ENCODE measurements at places on chromosomes 2 and 18.

DNA sequence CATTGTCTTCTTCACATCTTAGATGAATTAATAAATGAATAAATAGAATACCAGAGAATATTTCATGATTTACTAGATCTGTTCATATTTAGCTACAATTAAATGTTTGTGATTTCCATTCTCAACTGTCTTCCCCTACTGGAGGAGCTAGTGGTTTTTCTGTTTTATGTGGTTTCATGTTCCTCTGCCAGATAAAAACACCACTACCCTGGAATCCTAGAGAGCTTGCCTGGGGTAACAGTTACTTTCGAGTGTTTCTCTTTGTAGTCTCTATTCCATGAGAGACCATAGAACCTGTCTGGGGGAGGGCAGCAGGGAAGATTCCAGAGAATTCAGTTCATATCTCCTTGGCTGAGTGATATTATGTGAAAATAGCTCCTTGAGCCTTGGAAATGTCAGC is 349.2 kb downstream of the INSIG2 start:
- no peak for DNase-seq

GRCh38 chr2:11298592-11298991 is 45.8 kb downstream of the ROCK2 start:
- no peak for DNase-seq

DNA sequence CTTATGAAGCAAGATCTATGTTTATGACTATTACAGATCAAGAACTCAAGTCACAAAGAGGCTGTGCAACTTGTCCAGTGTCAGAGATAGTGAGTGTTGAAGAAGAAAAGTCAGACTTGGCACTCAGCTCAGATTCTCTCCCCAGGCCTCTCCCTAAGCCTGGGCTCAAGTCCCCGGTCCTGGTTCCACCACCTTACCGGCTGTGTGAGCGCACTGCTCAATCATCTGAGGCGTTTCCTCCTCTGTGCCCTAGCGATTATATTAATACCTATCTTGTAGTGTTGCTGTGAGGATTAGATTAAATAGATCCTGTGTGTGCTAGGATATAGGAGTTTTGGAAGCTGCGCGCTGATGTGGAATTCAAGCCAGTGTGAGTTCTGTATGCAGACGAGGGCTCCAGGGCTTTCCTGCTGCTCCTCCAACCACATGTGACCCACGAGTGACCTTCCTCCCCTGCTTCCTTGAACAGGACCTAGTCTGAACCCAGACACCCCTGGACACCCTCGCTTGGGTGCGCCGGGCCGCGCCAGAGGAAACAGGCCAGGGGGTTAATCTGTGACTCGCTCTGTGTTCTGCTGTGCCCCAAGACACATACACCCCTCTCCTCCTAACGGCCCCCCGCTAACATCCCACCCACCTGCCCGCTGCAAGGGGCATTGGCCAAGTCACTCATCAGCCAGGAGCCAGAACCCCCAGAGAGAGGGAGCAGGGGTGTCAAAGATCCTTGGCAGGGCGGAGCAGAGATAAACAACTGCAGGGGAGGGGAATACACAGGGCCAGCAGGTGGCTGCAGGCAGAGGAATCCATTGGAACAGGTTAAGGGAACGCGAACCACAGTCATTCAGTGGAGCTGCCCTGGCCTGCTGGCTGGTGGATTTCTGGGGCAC is 38.3 kb downstream of the TNS1 start:
- peak; percentile 79 for DNase-seq

GRCh38 chr2:226674123-226674522 is 125.5 kb downstream of the IRS1 start:
- no peak for DNase-seq

DNA sequence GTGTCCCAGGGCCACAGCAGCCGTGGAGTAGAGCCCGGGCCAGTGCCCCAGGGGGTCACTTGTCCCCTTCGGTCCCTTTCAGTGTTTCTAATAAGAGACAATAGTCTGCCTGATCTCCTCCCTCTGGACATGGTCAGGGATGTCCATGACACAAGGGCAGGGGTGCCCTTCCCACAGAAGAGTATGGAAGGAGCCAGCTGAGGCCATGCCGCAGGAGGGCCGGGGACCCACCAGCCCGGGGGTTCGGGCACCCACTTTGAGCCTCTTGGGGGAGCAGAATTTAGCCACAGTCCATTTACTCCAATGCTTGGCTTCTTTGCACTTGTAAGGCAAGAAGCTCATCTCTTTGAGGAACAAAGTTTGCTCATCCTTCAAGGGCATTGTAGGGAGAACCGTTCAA is 88.7 kb upstream of the ATG16L1 start:
- no peak for DNase-seq

DNA sequence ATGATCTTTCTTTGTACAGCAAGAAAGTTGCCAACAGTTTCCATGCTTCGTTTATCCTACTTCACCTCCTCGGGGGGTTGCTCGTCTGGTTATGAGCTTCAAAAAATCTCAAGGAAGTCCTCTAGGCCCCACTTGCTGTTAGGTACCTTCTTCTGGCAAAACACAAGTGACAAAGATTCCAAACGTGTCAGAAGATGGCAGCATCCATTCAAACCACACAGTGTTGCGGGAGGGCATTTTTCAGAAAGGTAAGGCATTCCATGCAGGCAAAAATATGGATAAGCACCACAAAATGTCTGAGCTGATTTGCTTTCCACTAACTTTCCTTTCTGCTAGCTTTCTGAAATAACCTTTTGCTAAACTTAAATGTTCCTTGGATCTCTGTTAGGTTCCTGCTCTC is 13.2 kb upstream of the OR6B3 start:
- DNase-seq: no peak

- DNase-seq: no peak
Measured at GRCh38 chr2:105055613-105056012, 17.7 kb downstream of the MRPS9 start.

GRCh38 chr18:44680273-44681075 is at the start of gene SETBP1:
SETBP1 (plus strand) TSS chr18:44680888; CDS start chr18:44701347, 20,459 bp downstream.
- peak; percentile 88 for DNase-seq

GRCh38 chr2:239670463-239671120 is 269.8 kb upstream of the HDAC4 start:
- no peak for DNase-seq

GRCh38 chr2:206647985-206648384 is 5.7 kb downstream of the FAM237A start:
- no peak for DNase-seq

- DNase-seq: no peak
Measured at GRCh38 chr2:234702731-234703225, 205.9 kb upstream of the ARL4C start.

DNA sequence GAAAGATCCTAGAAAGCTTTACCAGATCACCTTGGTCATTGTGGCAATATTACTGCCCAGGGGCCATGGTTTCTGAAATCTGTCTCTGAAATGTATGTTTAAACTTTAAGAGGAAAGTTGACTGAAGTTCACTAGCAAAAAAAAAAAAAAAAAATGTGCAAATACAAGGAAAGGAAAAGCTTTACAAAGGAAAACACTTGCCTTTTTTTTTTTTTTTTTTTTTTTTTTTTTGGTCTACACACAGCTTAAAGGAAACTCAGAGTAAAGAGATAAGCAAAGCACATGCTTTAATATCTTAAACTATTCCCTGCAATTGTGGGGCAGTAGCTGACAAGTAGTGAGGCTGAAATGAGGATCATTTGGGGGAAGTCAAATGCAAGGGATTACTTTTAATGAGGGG is 174.2 kb upstream of the EPAS1 start:
- no peak for DNase-seq

GRCh38 chr2:179332903-179333302 is 68.3 kb upstream of the SESTD1 start:
- DNase-seq: no peak

GRCh38 chr2:84077496-84077895 is 381.6 kb downstream of the SUCLG1 start:
- DNase-seq: peak; percentile 72

DNA sequence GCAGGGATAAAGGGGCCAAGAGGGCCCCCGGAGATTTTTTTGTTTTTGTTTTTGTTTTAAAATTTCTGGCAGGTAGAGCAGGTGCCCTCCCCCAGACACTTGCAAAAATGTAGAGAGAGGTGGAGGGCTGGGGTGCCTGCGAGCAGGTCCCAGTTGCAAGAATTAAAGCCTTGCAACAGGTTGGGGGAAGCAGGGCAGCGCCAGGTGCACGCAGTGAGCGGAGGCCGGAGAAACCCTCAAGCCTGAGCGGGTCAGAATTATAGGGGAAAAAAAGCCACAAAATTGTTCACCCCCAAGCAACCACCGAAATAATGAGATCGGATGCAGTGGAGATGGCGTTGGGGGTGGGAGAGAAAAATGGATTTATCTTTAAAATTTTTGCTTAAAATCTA is 527 bp downstream of the IGFBP5 start:
- DNase-seq: no peak

DNA sequence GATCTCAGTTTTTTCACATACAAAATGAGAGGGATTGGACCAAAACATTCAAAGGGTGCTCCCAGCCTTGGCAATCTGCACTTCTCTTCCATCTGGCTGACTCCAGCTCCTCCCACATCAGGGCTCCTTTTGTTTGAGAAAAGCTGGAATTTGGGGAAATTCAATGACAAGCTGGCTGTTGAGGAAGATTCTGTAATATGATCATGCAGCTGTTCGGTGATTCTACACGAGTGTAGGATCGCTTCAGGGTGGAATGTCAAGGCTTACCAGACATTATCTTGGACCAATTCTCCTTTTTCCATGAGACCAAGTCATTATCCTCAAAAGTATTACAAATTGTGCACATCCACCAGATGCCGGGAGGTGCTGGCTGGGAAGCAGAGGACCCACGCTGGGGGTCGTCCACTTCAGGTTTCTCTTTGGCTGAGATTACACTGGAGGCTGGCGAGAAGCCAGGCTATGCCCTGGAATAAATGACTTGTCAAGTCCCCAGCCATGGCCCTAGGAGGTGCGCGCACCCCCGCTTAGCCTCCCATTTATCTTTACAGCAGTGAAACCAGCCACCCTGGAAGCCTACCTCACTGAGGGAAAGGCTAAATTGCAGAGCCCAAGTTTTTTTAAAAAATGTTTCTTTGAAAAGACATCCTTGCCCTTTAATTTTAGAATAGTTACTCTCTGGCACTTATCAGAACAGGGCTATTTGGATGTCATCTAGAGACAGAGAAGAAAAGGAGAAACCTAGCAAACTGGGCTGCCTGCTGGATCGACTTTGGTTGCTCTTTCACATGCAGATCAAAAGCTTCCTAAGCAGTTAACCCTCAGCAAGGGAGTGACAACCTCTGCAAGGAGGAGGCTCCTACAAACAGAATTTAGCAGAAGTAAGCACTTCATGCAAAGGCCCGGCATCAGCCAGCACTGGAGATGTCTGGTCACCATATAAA is 42.5 kb upstream of the LCLAT1 start:
- peak; percentile 65 for DNase-seq

GRCh38 chr2:201040867-201041628 is 30.4 kb downstream of the HYCC2 start:
- no peak for DNase-seq

DNA sequence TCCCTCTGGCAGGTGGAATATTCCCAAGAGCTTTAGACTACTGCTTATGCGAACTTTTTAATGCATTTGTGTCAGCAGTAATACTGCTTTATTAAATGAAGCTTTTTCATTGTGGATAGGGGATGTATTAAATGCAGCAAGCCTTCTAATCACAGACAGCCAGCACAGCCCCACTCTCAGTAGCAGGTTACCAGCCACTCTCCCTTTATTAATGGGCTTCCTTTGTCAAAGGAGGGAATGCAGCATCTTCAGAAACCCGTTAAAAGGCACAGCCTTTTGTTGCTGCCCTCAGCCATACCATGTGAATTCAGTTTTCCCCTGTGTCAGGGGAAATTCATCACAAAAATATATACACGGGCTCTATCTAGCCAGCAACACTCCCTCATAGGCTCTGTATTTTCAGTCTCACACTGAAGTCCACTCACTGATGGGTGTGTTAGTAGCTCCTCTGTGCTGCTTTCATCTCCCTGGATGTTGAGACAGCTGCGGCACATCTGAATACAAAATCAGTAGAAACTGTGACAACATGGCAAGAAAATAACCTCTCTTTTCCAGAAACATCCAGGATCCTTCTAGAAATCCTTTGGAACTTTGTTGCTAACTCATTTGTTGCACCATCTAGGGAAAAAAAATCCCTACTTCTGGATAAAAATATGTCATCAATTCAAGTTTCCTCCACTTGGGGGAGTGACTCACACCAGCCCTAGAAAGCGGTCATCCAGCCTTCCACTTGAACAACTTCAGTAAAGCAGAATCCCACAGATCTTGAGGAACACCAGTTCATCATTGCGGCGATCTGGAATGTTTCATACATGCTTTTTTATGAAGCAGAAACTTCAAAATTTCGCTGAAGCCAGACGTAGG is 48.4 kb downstream of the LRRTM1 start:
- peak; percentile 53 for DNase-seq

DNA sequence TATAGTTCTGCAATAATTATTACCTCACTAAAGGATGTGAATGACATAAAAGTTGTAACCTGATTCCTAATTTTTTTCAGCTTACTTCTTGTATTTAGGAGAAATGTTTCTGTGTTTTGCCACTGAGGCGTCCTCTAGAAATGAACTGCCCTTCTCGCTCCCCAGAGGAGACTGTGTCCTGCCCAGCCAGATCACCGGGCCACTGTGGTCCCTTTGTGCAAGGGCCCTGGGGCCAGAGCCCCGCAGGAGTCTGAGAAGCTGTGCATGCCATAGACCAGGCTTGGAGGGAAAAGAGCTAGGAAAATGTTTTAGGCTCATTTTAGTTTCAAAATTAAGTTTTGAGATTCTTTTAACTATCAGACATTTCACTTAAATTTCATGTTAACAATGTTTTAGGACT is 31.1 kb upstream of the LDLRAD4 start:
- DNase-seq: no peak

DNA sequence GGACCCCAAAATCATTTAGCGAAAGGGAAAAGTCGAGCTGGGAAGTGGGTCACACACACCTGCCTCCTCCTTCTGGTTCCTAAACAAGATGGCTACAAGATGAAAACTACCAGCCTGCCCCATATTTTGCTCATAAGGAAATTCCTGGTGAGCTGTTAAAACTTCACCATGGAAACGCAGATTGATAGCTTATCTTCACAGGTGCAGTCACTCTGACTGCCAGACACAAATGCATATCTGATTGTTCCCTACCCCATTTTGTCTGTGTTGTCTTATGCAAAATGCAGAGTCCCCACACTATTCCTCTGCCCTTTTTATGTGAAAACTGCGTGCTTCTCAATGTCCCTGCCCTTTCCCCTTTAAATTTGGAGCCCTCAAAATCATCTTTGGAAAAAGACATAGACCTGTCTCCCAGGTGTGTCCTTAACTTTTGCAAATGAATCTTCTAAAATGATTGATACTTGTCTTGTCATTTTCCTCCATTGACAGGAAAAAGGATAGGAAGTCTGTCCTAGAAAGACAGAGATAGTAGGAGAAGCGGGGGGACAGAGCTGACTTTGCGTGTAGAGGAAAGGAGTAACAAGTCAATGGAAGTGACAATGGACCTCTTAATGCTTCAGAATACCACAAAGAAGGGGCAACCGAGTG is 38.9 kb upstream of the THOC1 start:
- DNase-seq: no peak
